ENCODE measurements at places on chromosomes 2 and 18.

GRCh38 chr2:37323781-37324535, 675 bp downstream of the PRKD3 start:
- peak; percentile 39 for DNase-seq

DNA sequence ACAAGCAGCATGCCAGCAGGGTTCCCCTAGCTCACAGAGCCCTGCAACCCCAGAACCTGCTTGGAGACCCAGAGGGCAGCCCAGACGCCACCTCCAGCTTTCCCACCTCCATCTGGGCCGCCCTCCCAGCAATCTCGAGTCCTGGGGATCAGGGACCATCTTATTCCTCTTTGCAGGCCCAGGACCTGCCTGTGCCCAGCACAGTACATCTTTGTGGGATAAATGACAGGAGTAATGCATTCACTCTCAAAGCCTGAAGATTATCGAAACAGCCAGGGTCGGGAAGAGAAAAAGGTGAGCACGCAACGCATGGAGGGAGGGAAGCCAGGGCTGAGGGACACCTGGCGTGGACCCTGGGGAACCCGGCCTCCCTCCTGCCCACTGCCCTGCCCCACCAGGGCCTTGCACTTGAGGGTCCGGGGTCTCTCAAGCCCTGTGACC, 144.1 kb downstream of the NDUFA10 start:
- DNase-seq = no peak

GRCh38 chr18:14928396-14928795, 180.4 kb downstream of the ANKRD30B start:
- no peak for DNase-seq

DNA sequence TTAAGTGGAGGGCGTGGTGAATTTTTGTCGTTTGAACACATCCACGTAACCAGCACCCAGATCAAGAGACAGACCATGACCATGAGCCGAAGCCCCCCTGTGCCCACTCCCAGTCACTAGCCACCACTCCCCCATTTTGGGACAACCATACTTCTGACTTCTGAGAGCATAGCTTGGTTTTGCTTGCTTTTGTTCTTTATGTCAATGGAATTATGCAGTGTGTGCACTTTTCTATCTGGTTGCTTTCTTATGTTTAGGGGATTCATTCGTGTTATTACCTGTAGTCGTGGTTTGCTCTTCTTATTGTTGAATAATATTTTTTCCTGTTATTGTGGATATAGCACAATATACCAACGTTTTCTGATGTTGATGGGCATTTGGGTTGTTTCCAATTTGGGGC, 141.7 kb downstream of the GLI2 start:
- DNase-seq = no peak

- no peak for DNase-seq
Measured at GRCh38 chr2:235480614-235481013, 13.2 kb upstream of the AGAP1 start.

DNA sequence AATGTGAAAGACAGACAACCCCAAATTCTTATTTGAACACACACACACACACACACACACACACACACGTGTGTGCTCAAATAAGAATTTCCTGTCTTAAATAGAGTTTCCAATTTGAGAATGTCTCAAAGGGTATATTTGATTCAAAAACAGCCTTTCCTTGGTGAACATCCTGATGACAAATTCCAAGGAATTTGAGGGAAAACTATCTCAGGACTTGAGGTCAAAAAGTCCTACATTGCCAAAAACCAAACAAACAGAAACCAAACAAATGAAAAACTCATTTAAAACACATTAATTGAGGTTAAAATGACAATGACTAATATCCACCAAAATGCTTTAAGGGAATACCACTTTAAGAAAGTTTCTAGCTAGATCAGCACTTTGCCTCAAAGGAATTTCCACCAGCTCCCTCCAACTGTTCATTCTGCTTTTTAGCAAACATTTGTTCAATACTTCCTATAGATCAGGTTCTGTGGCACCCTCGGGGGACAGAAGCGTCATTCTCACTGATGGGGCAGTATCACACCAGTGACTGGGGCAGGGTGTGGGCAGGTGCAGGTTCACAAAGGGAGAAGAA, 232.1 kb upstream of the TRIB2 start:
- no peak for DNase-seq

- DNase-seq = no peak
Measured at GRCh38 chr2:104402825-104403224, 451.1 kb upstream of the POU3F3 start.

GRCh38 chr2:128628206-128628605, 309.5 kb upstream of the HS6ST1 start:
- DNase-seq = no peak

DNA sequence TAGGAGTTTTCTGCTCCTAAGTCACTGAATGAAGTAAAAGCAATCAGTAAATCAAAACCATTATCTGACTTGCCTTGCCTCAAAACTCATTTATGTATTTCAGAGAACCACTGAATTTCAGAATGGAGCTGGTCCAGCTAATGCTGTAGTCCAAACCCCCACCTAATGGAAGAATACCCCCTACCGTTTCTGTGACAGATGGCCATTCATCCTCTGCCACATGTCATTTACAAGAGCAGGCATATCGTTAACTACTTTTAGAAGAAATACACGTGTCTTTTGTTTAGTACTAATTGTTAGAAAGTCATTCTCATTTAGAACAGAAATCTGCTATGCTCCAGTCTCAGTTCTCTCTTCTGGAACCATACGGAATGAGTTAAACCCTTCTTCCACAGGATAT, 12.8 kb upstream of the GALNT5 start:
- no peak for DNase-seq
